ENCODE measurements at places on chromosomes 2 and 18.

GRCh38 chr2:201280191-201281040, 20.1 kb downstream of the CASP8 start:
- DNase-seq = no peak

DNA sequence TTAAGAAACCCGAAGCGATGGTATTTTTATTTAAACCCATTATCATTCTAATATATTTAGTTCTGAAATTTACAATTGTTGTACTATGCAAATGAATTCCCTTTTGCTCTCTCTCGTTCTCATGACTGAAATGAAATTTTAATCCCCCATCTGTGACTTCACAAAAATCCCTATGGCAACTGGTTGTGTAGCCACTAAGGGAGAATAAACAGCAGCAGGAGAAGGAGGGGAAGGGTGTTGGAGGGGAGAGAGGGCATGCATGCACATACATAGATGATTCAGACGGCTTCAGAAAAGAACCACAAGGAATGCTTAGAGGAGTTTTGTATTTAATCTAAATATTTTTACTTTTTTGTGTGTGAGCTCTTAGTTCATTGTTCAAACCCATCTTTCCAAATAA, 36.8 kb downstream of the CPS1 start:
- DNase-seq = no peak

DNA sequence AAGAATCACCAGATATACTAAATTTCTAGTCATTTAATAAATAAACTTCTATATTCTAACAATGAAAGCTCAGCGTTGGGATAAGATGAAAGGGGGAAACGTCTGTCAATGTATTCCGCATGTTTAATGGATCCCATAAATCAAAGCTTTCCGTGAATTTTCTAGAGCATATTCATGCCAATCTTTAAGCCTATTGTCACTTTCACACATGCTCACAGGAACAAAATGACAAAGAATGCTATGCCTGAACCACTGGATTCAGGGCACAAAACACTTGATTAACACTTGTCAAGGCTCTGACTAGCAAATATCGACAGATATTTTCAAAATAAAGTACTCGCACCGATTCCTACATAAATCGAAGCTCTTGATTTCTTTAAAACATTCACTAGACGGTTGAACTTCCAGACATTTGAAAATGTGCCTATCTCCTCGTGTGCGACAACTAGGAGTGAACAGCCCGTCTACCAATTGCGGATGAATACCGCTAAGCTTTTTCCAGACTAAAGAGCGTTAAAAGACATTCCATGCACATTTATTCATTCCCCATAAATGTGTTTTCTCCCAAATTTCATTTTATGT, 1.8 kb downstream of the TLK1 start:
- peak; percentile 70 for DNase-seq

DNA sequence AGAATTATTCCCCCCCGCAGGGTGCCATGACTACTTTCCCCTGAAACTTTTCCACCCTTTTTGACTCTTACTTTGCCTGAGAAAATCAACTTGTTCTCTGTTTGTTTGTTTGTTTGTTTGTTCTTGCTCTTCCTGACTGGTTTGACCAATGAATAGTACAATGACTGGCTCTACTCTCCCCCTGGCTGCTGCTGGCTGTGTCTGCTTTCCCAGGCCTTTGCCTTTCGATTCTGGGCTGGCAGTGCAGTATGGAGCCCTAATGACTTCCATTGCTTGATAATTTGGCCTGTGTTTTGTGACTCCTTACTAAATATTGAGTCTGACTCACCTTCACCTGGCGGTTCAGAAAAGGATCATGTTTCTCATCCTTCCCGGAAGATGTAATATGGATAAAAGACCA, 241.1 kb downstream of the TMEM182 start:
- DNase-seq = no peak

- DNase-seq = no peak
Observed at GRCh38 chr2:195396479-195396878, 260.5 kb upstream of the SLC39A10 start.

- peak; percentile 97 for DNase-seq
Observed at GRCh38 chr2:67846370-67847070, 216.3 kb downstream of the C1D start.

- DNase-seq = no peak
Observed at GRCh38 chr2:159379181-159379580, 92.7 kb upstream of the WDSUB1 start.

GRCh38 chr2:68317971-68318913, 1.5 kb downstream of the CNRIP1 start:
- DNase-seq = no peak

- DNase-seq = peak; percentile 2
Observed at GRCh38 chr2:231104115-231104713, 20.6 kb downstream of the HTR2B start.

DNA sequence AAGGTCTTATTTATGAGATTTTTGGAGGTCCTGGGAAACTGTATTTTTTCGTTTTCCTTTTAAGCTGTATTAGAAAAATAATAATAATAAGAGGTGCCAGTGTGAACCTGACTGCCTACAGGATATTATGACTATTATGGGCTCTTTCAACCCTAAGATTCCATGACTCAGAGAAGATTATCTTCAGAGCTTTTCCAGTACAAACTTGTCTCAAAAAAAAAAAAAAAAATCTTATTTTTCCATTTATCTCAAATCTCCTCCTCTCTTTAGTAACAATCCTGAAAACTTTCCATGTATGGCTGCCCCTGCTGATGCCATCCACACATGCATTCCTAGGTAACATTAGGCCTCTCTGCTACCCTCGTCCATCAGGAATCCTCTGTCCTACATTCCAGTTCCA, 36.7 kb upstream of the RPE start:
- DNase-seq = no peak

DNA sequence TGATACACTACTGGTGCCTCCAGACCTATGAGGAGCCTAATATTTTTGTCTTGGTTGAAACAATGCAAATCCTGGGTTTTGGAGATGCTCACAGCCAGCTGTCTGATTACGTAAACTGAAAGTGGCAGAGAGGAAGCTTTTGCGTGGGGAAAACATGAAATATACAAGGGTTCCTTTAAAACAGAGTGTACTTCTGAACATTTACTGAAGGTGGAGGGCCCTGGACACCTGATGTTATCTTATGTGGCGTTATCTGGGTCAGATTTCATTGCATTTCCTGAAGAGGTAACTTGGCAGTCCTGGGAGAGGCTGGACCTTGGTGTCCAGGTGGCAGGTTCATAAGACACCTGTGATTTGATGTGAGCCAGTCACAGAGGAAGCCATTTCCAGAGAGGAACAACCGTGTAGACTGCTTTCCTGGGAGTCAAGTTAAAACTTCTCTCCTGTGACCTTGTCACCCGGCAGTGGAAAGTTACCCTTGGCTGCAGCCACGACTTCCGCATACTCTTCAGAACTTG, 105.0 kb downstream of the NEDD4L start:
- DNase-seq = peak; percentile 25

DNA sequence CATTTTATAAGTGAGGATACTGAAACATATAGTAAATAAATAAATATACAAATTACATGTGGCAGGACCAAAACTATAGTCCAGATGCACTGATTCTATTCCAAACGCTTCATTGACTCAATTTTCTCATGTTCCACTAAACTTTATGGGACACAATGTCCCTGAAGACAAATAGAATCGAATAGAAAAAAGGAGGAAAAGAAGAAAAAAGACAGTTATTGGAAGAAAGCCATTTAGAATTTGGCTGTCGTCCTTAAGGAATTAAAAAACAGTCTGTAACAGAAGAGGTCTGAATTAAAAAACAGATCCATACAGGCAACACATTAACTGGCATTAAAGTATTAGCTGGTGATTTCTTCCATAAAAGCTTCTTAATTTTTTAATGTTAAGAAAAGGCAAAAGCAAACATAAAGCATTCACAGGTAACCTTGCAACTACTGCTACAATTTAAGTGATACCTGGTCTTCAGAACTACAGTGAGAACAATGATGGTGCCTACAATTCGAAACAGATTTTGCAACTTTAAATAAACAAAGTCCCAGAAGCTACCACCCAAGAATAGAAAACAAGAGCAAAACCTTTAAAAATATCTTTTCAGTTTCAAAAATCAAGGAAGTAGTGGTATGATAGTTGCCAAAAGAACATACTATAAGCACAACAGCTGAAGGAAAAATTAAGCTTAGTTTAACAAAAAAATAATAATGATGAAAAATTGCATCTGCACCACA, 17.4 kb upstream of the CHAC2 start:
- no peak for DNase-seq

- DNase-seq = peak; percentile 13
Observed at GRCh38 chr2:148982282-148982681, 56.2 kb upstream of the LYPD6B start.

- no peak for DNase-seq
Observed at GRCh38 chr2:142926445-142926844, 49.0 kb downstream of the KYNU start.

DNA sequence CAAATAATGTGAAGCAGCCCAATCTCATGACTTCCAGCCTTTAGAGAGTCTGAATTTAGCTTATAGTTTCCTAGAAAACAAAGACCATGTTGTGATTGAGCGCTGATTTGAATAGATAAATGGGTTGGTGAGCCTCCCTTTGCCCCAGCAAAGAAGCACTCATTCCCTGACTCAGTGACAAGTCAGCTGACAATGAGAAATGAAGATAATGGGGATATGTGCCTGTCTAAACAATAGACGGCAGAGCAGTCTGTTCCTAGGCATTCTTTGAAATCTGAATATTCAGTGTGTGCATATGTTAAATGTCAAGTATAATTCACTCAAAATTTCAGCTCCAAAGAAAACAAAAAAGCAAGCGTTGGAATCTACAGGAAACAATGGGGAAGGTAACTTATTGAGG, 34.8 kb upstream of the LINC00305 start:
- no peak for DNase-seq

- DNase-seq = peak; percentile 1
Observed at GRCh38 chr2:23656597-23656973, 270.3 kb downstream of the ATAD2B start.

DNA sequence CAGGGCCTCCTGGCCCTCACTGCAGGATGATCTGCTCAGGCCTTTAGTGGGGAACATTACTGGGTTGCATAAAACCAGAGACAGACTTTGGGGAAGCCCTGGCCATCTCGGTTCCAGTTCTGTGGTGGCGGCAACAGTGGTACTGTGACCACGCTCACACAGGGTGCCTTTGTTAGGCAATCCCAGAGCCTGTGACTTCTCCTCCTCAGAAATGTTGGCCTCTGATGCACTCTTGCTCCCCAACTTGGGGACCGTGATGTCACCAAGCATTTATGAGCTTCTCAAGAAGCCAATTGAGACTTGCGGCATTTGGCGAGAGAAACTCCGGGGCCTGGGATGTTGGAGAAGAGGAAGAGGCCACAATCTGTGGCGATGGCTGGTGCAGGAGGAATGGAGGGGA, 80.9 kb upstream of the PKDCC start:
- DNase-seq = no peak

GRCh38 chr2:170362313-170362870, 184.4 kb downstream of the MYO3B start:
- peak; percentile 31 for DNase-seq

GRCh38 chr2:36528766-36529392, 69.1 kb downstream of the FEZ2 start:
- DNase-seq = no peak

DNA sequence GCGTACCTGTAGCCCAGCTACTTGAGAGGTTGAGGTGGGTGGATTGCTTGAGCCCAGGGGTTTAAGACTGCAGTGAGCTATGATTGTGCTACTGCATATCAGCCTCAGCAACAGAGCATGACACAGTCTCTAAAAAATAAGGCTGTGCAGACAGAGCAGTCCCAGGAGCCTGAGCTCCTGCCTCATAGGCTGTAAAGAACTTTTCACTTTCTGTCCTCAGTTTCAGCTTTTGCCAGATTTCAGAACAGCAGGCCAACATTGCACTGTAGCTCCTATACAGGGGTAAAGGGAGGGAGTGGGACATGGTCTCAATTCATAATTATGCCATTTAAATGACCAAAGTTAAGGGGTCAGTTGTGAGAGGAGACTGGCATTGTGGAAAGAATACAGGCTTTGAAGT, 150.6 kb downstream of the GALNT1 start:
- no peak for DNase-seq

DNA sequence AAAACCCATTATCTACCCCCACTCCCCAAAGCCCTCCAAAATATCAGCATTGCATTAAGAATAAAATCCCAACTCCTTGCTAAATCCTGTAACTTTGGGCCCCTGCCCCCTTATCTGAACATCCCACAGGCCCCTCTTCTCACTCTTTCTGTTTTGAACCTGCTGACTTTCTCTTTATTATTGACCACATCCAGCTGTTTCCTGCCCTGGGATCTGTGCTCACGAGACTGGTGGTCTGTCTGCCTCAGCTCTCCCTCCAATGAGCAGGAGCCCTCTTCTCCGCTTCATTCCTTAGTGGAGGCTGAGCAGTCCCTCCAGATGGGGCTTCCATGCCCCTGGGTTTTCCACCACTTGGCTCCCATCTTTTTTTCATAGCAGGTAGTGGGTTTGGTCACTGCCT, 116.9 kb downstream of the ACKR3 start:
- no peak for DNase-seq

- no peak for DNase-seq
Observed at GRCh38 chr2:240136671-240137292, 677 bp upstream of the COPS9 start.

DNA sequence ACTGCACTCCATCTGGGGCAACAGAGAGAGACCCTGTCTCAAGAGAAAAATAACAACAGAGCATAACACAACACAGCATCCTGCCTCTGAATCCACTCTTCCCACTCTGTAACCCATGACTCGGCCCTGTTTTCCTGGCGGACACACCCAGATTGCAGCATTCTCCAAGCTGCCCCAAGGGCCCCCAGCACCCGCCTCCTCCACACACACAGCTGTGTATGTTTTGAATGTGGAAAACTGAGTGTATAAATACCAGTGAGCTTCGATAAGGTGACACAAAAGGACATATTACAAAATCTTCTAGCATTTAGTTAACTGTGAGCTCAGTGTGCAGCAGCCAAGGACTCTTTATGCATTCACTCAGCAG, 13.0 kb downstream of the IMPA2 start:
- DNase-seq = no peak

DNA sequence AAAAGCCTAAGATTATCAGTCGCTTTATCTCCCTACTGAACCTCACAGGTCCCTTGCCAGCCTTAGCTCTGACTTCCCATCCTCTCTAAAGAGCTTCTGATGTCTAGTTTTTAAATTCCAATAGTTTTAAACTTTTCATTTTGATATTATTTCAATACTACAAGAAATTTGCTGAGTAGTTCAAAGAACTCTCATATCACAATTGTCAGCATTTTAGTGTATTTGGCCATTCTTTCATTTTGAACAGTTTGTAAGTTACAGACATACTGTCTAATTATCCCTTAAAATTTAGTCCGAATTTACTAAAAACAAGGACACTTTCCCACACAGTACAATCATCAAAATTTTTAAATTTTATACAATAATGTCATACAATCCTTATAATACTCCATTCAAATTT, 666.8 kb upstream of the SETBP1 start:
- no peak for DNase-seq

- DNase-seq = no peak
Observed at GRCh38 chr2:157245846-157246764, 11.4 kb upstream of the GALNT5 start.

- DNase-seq = no peak
Observed at GRCh38 chr2:231357931-231358330, 37.6 kb upstream of the B3GNT7 start.
